Stimulated activated effector memory CD8-positive, alpha-beta T cell treated with anti-CD3 and anti-CD28 coated beads, Interleukin-12 subunit alpha, Interleukin-12 subunit beta, amount 100 ng/mL, for 72 hours (primary cell): ENCODE measurements at places on chromosomes 7 and 10.

DNA sequence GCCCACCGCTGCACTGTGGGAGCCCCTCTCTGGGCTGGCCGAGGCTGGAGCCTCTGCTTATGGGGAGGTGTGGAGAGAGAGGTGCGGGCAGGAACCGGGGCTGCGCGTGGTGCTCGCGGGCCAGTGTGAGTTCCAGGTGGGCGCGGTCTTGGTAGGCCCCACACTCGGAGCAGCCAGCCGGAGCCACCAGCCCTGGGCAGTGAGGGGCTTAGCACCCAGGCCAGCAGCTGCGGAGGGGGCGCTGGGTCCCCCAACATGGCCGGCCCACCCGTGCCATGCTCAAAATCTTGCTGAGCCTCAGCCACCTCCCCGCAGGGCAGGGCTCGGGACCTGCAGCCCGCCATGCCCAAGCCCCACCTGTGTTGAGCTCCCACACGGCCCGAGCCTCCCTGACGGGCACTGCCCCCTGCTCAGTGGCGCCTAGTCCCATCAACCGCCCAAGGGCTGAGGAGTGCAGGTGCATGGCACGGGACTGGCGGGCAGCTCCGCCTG lies 856.8 kb upstream of the CELF2 start:
- no peak for DNase-seq

GRCh38 chr7:67344481-67345193 lies 348.0 kb downstream of the TYW1 start:
- no peak for DNase-seq

DNA sequence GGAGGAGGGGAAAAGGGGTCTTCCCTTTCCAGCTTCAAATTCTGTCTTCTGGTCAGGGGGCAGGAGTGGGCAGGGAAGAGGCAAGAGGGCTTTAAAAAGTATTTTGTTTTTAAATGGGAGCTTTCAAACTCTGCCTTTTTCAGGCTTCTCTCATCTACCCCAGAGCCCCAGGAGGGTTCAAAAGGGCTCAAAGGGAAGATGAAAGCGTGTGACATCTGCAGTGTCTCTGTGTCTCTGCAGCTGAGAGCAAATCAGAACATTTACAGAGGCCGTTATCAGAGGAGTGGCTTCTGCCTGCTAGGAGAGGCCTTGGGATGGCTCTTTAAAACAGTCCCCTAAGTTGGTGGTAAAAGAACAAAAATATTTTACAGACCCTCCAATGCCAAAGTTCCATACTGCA lies 30.3 kb downstream of the TRIM8 start:
- no peak for DNase-seq

GRCh38 chr10:119919826-119920225 lies 27.3 kb downstream of the SEC23IP start:
- no peak for DNase-seq

DNA sequence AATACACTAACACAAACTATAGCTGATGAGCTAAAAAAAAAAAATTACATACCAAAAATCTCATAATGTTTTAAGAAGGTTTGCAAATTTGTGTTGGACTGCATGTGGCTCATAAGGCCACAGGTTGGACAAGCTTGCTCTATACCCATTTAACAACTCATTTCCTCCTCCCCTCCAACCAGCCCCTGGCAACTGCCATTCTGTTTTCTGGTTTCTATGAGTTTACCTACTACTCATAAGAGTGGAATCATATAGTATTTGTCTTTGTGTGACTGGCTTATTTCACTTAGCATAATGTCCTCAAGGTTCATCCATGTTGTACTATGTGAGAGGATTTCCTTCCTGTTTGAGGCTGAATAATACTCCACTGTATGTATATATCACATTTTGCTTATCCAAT lies 100.4 kb upstream of the ARHGAP21 start:
- DNase-seq: no peak
